ENCODE measurements at places on chromosomes 4 and X.

GRCh38 chr4:101222156-101222845 is 125.0 kb downstream of the PPP3CA start:
- DNase-seq = no peak

GRCh38 chr4:182268966-182269365 is 25.8 kb downstream of the TENM3 start:
- no peak for DNase-seq

DNA sequence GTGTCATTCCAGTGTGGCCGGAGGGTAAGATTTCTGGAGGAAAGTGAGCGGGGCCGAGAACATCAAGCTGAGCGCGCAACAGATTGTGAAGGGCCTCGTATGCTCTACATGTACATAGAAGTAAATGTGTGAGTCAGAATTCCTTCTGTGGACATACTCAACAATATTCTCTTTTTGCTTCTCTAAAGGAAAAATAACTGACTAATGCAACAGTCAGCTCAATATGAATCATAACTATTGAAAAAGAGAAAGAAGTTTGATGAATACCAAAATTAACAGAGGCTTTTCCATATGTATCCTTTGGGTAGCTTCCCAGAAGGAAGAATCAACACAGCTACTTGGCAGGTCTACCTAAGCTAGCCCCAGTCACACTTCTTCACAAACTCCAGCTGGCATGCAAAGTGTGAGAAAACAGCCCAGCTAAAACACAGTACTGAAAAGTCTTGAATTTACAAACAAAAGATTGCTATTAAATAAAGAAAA is 87.5 kb upstream of the ZFP42 start:
- DNase-seq = no peak

DNA sequence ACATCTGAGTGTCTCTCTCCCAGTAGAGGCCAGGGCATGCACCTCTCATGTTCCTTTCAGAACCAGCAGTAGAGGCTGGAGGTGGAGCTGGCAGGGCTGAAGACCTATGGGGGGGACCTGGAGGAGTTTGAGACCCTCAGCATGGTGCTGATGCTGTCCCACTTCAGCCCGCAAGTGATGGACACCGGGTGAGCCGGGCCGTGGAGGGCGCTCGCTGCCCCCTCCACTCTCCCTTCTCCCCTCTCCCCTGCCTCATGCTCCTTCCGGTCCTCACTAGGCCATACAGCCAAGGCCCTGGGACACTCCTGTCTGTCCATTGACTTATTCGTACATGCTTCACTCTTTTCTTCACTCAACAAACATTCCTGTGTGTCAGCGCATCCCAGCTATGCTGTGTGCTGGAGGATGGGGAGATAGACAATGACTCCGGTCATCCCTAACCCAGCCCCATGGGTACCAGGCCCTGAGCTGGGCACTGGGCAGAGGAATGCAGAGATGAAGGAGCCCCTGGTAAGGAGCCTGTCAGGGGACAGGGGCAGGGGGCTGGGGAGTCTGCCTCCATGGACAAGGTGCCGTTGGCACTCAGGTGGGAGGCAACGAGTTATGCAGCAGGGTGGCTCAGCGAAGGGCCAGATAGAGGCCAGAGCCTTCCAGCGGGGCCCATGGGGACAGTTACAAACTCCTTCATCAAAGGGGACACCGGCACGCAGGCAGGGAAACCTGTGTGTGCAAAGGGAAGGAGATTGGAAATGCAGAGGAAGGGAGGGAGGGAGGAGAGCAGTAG is 28.4 kb upstream of the WFS1 start:
- no peak for DNase-seq

DNA sequence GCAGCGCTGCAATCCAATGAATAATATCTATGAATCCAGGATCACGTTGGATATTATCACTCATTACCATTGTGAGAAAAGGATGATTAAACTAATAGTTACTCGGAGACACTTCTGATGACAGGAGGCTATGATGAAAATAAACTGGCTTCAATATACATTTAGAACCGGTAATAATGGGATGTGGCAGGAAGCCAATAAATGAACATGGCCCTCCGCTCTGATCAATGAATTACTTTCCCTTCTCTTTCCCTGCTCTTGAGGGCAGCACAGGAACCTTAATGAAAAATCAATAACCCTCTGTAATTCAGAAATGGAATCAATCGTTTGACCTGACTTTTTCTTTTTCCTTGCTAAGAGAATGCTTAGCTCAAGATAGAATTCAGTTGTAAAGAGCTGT is 103.9 kb upstream of the PAQR3 start:
- DNase-seq = no peak

GRCh38 chr4:119110121-119110520 is 25.5 kb upstream of the MYOZ2 start:
- no peak for DNase-seq

- DNase-seq = no peak
Measured at GRCh38 chr4:66014146-66014765, 344.0 kb upstream of the EPHA5 start.

DNA sequence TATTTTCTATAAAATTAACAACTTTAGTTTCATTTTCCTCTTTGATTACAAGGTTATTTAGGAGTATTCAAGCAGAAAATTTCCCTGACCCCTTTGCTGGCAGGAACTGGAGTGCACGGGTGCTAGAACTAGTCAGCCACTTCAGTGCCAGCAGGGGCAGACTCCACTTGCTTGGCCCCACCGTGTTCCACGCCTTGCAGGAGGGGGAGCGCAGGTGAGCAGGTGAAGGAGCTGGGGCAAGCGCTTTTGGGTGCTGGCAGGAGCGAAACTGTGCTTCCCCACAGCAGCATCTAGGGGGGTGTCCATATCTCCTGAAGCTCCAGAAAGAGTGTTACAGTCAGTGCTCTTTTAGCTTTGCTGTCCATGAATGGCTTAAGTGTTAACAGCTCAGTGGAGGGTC is 45.5 kb downstream of the MID2 start:
- no peak for DNase-seq

DNA sequence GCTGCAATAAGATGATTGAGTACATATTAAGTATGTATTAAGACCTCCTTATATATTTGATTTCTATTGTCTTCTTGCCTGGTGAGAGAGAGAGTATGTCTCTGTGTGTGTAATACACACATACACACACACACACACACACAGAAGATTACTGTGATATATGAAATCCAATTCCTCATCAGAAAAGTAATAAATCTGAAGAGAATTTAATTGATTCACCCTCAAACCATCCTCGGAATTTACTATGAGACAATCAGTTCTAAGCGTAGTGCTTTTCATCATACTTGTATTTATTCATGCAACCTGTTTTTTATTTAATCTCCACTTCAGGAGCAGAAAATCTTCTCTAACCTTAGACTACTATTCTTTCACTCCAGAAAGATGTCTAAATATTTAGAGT is 62.3 kb upstream of the TLL1 start:
- no peak for DNase-seq

DNA sequence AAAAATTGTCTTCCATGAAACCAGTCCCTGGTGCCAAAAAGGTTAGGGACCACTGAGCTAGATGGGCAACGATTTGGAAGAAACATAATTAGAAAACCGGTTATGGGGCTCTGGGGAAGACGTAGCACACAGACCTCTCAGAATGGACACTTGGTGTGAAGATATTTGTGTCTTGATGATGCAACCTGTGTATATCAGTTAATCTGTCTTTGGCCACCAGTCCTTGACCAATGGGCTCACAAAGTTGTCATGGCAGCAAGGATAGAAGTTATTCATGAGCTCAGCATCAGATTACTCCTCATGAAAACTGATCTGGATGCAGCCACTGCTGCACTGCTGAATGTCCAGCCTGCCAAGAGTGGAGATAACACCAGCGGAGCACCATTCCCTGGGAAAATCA is 13.6 kb downstream of the MTNR1A start:
- DNase-seq = no peak

GRCh38 chrX:109654516-109655109 is 29.6 kb upstream of the KCNE5 start:
- DNase-seq = no peak

GRCh38 chr4:100289946-100290345 is 99.7 kb upstream of the DDIT4L start:
- DNase-seq = no peak

DNA sequence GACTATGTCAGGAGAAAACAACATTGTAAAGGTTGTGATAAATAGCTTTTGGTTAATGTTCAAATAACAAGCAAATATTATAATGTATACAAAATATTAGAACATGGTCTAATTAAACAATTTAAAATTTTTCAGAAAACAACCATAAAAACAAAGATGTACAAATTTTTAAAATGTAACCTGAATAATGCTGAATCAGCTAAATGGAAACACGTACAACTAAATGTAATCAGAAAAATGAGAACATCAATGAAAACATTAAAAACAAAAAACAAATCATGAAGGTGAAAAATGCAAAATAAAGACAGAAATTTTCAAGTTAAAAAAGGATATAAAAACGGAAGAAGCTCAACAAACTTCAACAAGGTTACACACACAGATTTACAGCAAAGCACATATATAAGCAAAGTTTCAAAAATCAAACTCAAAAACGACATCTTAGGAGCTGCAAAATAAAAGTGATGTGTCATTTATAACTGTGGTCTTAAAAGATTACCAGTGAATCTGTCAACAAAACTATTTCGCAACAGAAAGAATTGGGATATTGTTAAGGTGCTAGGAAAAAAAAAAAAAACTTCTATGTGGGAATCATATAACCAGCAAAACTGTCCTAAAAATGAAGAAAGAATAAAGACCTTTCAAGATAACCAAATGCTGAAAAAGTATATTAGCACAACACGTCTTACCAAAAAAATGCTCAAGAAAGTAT is 31.8 kb downstream of the ZNF732 start:
- no peak for DNase-seq

GRCh38 chrX:106933538-106933961 is 13.3 kb downstream of the CLDN2 start:
- DNase-seq = no peak

GRCh38 chr4:11130195-11130970 is 298.3 kb downstream of the HS3ST1 start:
- no peak for DNase-seq

DNA sequence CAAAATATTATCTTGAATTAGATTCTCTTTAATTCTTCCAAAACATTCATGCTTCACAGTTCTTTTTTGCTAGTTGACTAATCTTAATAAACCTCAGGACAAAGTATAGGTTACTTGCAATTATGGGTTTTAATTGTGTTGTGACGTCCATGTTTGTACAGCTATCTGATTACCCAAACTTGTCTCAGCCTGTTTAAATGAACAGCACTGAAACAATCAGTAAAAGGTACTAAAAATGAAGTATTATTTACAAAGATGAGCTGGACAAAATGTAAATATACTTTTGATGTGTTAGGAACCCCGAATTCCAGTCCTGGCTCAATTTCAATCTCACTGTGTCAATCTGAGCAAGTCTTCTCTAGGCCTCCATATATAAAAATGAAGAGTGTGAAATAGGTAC is 57.4 kb upstream of the SLC6A14 start:
- no peak for DNase-seq

DNA sequence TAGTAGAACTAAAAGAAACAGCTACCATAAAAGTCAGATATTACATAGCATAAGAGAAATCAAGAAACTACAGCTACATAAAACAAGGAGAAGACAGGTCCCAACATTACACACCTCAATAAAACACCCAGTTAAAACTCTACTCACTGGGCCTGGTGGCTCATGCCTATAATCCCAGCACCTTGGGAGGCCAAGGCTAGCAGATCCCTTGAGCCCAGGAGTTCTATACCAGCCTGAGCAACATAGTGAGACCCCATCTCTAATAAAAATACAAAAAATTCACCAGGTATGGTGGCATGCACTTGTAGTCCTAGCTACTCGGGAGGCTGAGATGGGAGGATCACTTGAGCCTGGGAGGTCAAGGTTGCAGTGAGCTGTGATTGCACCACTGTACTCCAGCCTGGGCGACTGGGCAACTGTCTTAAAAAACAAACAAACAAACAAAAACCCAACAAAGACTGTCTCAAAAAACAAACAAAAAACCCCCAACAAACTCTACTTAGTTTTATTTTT is 15.2 kb upstream of the TXLNG start:
- no peak for DNase-seq

GRCh38 chrX:51641421-51642021 is 22.8 kb upstream of the CENPVL3 start:
- DNase-seq = no peak

DNA sequence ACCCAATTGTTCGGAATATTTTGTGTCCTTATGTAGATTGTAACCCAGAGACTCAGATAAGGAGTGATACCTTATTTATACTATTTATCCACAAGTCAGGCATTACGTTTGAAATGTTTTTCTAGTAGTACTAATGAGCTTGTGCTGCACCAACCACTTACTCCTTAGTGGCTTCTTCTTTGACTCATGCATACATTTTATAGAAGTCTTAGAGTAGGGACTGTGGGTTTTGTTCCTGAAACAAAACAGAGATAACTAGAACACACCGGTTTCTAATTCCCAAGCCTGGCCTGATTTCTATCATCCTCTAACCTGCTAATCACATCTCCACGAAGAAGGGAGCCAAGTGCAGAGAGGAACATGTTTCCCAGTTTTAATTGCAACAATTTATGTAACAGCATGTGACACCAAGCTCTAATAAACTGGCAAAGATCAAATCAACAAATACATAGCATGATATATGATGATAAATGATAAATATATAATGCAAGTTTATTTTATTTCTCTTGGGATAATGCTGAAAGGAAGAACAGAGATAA is 32.3 kb downstream of the MGARP start:
- no peak for DNase-seq

DNA sequence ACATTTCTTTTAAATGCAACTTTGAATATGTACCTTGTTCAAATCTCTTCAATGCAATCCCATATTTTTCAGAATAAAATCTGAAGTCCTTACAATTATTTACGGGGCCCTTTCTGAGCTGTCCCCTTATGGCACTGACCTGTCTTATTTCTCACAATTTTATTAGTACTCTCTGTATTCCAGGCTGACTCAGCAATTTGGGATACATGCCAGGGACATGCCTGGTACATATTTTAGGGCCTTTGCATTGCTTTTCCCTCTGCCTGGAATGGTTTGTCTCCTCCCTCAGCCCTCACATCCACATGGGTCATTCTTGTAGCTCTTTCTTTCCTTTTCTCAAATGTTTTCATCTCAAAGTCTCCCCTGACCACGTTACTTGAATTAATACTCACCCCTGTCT is 172.2 kb upstream of the TECRL start:
- no peak for DNase-seq

DNA sequence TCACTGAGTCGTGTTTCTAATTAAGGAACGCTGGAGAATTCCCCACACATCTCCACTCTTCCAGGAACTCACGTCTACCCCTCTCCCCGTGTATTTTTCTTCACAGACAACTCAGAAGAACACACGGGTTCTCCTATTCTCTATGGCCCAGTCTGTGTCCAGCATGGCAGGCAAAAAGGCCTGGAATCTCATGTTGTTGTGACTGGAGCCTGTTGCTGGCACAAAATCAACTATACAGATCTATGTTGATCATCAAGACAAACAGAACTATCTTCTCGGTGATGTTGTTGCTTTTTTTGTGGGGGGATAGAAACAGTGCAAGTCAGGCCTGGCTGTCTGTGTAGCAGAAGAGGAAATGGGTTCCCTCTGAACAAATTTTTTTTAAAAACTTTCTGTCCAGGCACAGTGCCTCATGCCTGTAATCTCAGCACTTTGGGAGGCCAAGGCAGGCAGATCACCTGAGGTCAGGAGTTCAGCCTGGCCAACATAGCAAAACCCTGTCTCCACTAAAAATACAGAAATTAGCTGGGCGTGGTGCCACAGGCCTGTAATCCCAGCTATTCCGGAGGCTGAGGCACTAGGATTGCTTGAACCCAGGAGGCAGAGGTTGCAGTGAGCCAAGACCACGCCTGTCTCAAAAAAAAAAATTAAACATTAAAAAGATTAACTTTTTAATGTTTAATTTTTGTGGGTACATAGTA is 50.5 kb upstream of the CBR4 start:
- DNase-seq = no peak

- DNase-seq = no peak
Measured at GRCh38 chrX:53511322-53511721, 77.2 kb upstream of the HSD17B10 start.
